ENCODE measurements at places on chromosomes 2 and 18.

DNA sequence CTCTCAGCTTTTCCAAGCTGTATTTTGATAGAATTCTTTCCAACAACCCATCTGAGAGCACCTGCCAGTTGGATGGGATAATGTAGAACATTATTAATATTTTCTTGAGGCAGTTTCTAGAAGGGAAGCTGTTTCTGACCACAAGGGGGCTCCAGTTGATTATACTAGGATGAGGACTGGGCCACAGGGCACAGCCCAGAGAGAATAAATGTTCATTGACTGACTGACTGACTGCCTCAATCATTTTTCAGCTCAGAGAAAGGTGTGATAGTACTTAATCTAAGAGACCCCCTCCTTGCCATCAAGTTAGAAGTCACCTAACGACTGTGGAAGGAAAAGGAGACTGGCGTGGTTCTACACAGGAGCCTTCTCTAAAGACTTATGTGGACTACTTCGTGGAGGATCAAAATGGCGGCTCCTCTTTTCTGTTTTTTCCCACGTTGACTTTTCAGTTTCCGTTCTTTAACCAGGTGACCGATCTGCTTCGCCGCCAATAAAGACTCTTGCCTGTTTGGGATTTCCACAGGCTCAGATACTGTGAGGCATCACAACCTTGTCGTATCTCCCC is 31.9 kb upstream of the CREG2 start:
- DNase-seq: peak; percentile 43

- DNase-seq: no peak
Measured at GRCh38 chr2:2623939-2624338, 292.9 kb upstream of the MYT1L start.

- DNase-seq: no peak
Measured at GRCh38 chr2:235102896-235103295, 151.1 kb downstream of the SH3BP4 start.

GRCh38 chr2:31003749-31004148 is 134.5 kb downstream of the GALNT14 start:
- DNase-seq: no peak

- DNase-seq: no peak
Measured at GRCh38 chr2:223915071-223915470, 30.1 kb downstream of the WDFY1 start.

- DNase-seq: peak; percentile 25
Measured at GRCh38 chr2:85326406-85327159, 1.2 kb downstream of the TGOLN2 start.

DNA sequence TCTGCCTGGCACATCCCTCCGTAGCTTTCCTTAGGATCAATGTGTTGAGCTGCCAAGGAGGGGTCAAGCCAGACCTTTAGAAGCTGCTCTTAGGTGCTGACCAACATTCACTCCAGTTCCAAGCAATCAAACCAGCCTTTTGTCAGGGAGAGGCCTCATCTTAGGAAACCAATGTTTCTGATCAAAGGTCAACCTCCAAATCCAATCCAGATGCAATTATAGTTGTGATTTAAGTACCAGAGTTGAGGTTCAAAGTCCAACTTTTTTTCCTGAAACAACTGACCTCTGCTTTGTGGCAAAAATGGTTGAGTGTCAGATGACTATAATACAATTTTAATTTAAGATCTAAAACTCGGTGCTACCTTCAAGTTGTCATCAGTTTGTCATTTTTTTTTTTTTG is 303.4 kb downstream of the ALK start:
- no peak for DNase-seq

- DNase-seq: no peak
Measured at GRCh38 chr18:22723773-22724172, 209.4 kb upstream of the RBBP8 start.

GRCh38 chr2:65357095-65357958 is 75.1 kb downstream of the SPRED2 start:
- no peak for DNase-seq

- DNase-seq: no peak
Measured at GRCh38 chr2:98541906-98542305, 66.4 kb downstream of the COA5 start.

- DNase-seq: no peak
Measured at GRCh38 chr2:28224648-28225472, 167.8 kb upstream of the FOSL2 start.

GRCh38 chr2:174692256-174692919 is 71.9 kb downstream of the CHRNA1 start:
- no peak for DNase-seq

DNA sequence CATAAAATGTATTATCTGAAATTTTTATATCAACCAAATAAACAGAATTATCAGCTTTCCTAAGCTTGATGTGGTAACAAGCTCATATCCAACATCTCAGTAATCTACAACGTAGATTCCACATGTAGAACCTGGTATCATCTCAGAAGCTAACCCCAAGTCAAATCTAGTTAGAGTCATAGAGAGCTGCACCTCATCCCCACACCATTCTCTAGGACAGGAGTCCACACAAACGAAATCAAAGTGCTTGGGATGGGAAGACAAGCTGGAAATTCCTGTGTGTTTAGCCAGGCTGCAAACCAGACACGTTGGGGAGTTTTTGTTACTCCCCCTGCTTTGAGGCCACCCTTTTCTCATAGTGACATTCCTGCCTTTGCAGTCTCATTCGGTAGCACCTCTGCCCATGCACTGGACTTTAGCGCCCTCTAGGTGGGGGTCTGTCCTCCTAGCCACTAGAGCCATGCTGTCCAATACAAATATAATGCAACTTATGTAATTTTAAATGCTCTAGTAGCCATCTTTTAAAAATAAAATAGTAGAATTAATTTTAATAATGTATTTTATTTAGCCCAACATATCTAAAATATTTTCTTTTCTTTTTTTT is 28.1 kb upstream of the SATB2 start:
- peak; percentile 34 for DNase-seq

DNA sequence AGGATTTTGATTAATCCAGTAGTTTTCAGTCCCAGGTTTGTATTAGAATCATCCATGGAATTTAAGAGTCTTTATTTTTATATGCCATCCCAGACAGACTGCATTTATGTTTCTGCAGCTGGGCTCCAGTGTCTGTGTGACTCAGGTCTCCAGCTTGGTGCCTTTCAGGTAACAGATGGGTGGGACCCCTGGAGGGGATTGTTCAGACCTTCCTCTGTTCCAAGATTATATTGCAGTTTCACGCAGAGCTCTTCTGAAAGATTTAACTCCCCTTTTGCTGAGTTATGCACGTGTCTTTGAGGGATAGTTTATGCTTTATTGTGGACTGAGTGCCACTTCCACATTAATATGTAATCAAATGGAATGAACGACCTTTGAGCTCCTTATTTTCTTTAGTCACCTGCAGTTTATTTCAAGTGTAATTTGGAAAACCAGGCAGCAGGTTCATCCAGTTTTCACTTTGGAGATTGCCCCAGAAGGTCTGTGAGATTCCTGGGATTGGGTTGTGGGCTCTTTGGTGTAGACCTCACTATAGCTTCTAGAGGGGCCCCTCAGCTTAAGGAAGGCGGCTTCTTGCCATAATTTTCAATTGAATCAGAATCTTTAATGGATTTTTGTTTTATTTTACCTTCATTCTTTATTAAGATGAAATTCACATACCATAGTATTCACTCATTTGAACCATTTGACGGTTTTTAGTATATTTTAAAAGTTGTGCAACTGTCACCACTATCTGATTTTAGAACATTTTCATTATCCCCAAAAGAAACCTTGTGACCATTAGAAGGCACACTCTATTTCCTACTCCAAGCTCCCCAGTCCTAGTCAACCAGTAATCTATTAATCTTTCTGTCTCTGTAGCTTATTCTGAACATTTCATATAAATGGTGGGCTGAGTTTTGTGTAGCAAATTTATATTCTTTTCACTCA is 135.0 kb downstream of the WDSUB1 start:
- DNase-seq: no peak

DNA sequence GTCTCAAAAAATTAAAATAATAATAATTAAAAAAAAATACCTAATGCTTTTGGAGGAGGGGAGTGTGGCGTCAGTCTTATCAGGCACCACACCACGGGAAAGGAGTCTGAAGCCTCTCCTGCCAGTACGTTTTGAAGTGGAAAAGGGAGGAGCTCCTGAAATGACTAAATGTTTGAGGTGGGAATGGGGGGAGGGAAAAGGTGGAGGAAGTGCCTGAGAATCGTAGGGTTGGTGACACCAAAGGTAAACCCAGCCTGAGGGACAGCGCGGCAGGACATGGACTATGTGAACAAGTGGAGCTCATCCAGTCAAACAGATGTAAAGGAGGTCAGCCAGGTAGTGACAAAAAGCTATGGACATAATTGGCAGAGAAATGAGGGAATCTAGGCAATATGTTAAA is 42.2 kb upstream of the EPHA4 start:
- DNase-seq: no peak

GRCh38 chr2:30237966-30238800 is 6.8 kb downstream of the LBH start:
- DNase-seq: no peak

DNA sequence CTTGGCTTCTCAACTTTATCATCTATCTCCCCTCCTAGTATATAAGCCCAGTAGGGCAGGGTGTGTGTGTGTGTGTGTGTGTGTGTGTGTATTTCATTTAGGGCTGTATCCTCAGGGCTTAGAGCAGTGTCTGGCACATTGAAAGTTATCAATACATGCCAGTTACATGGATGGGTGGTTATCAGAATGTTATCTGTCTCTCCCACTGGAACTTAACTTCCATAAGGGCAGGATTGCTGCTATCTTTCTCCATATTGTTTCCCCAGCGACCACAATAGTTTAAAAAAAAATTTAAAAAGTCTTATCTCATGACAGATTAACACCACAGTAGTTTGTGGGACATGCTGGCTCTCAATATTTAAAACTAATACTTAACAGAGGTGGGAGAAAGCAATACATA is 488.9 kb downstream of the PLCL1 start:
- no peak for DNase-seq

DNA sequence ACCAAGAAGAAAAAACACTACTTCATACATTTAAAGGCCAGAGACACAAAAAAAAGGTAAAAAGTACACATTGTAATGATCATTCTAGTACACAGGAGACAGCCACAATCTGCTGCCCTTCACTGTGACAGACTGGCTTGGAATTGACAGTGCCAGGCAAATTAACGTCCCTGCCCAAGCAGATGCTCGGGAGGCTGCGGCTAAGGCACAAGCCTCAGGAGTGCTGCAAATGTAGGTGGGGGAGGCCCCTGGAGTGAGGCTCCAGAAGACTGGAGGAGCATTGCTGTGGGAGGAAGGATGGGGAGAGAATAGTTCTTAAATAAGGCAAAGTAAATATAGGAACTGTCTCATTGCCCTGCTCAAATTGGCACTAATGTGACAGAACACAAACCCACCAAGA is 18.6 kb downstream of the ERCC3 start:
- no peak for DNase-seq

DNA sequence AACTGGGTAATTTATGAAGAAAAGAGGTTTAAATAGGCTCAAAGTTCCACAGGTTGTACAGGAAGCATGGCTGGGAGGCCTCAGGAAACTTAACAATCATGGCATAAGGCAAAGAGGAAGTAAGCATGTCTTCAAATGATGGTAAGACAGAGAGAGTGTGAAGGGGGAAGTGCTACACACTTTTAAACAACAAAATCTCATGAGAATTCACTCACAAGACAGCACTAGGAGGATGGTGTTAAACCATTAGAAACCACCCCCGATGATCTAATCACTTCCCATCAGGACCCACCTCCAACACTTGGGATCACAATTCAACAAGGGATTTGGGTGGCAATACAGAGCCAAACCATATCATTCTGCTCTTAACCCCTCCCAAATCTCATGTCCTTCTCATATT is 34.9 kb downstream of the CFAP210 start:
- DNase-seq: no peak

GRCh38 chr18:14769381-14769780 is 21.4 kb downstream of the ANKRD30B start:
- no peak for DNase-seq

- no peak for DNase-seq
Measured at GRCh38 chr2:10087360-10087759, 7.1 kb upstream of the CYS1 start.

DNA sequence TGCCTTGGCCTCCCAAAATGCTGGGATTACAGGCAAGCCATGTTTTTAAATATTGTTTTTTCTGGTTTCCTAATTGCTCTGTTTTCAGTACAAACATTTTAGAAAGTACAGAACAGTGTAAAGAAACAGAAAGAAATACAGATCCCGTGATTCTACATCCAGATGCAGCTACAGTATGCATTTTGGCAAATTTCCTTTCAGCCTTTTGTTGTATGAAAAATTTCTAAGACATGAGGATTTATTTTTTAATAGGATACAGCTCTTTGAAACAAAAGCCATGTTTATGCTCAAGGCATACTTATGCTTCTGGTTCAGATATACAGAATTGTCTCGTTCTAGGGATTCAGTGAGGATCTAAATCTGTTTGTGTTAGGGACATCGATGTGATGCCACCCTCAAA is 109.5 kb downstream of the MAP2 start:
- no peak for DNase-seq

- DNase-seq: no peak
Measured at GRCh38 chr2:39913648-39914461, 134.8 kb upstream of the THUMPD2 start.

DNA sequence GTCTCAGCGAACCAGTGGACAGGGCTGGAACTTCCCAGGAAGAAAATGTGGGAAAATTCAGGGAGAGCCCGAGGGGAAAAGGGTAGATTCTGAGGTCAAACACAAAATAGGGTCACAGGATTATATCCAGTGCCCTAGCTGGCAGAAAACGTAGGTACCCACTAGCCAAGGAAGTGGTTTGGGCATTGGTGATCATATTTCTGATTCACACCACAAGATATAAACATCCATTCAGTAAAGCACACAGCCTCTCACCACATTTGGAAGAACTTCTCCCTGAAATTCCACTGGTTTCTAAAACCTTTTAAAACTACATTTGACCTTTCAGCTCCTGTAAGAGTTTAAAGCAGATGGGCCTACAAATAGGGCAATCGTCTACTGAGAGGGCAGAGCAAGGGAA is 186.9 kb downstream of the TTC32 start:
- no peak for DNase-seq

DNA sequence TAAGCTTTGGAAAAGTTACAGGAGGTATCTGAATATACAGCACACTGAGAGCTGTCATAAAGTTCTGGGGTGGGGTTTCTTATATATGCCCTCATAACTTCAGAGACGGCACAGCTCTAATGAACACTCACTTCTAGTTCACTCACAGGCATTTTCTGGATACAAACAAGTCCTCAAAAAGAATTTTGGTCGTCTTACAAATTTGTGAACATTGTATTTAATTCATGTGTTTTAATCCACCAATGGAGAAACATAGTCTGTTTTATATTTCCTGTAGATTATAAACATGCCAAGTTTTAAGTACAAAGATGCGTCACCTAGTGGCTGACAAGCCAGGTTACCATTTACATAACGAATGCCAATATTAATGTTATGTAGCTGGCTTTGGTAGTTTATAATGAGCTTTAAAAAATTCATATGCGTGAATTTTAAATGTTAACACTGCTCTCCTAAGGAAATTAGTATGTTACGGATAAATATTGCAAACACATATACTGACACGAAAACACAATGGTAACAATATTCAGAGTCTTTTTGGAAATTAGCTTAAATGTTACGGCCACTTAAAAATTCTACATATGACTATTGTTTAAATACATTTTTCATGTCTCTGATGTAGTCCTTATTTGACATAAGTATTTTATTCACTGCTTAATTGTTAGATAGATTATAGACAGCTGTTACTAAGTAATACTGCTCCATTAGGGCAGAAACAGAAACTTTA is 2.5 kb downstream of the COL3A1 start:
- DNase-seq: no peak

Measured in stimulated activated CD4-positive, alpha-beta T cell treated with anti-CD3 and anti-CD28 coated beads, Interleukin-4, amount 100 ng/mL, for 1 hour (primary cell).